ENCODE measurements at places on chromosomes 11 and 22. TPM values are rescaled to one million over a fixed set of nuclear protein-coding genes. Genes with fewer than 3 reads are reported as not detected.

MMP13 gene
- not detected for polyA plus RNA-seq

MRGPRX4 gene
- polyA plus RNA-seq, result not detected

GRCh38 chr11:13053255-13053917 is 44.3 kb downstream of the RASSF10 start:
- no peak for DNase-seq

DNA sequence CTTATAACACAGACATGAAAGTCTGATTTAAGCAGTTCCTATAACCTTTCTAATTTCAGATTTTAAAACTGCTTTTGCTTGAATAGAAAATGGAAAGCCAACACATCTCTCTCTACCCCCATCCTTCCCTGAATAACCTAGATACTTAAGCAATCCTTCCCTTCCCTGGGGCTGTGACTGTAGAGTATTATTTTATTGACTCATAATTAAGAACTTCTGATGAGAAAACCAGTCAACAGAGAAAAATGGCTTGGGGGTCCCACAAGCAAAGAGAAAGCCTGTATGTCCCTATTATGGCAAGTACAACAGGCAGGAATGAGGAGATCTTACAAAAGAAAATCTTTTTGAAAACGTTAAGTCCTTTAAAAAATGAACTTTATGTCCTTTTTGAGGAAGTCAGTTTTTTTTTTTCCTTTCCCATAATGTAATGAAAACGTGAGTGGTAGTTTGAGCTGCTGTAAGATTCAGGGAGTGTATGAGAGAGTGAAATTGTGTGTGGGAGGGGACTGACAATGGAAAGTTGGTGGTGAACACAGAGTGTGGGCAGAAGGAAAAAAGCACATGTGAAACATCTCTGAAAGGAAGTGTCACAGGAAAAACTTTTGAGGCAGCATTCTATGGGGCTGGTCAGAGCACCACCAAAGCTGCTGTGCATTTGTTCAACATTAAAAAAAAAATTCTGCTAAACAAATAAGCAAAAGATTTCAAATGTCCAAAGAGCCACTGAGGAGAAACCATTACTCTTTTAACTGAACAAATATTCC is 154.6 kb downstream of the MAML2 start:
- DNase-seq, result no peak

SHANK3 gene
- polyA plus RNA-seq, result 22.7 TPM

SOX6 gene
- 16.8 TPM for polyA plus RNA-seq

IGLL1 gene
- polyA plus RNA-seq, result 0.47 TPM

GRCh38 chr11:19430754-19431398 is 190.1 kb upstream of the E2F8 start:
- DNase-seq, result no peak

GRCh38 chr11:122659676-122660554 is 4.4 kb downstream of the UBASH3B start:
- no peak for DNase-seq

TECTA gene
- 1.9 TPM for polyA plus RNA-seq

- DNase-seq, result no peak
Measured at GRCh38 chr11:46944356-46945075, 8.0 kb downstream of the CSTPP1 start.

GRCh38 chr11:19372381-19372780 is 131.6 kb upstream of the E2F8 start:
- DNase-seq, result no peak

All from right lung (tissue), 10 donors.